ENCODE measurements at places on chromosomes 12 and 14. TPM values are rescaled to one million over a fixed set of nuclear protein-coding genes. Genes with fewer than 3 reads are reported as not detected.

- DNase-seq: no peak
Observed at GRCh38 chr12:123861392-123861791, 99.3 kb downstream of the DNAH10 start.

DNA sequence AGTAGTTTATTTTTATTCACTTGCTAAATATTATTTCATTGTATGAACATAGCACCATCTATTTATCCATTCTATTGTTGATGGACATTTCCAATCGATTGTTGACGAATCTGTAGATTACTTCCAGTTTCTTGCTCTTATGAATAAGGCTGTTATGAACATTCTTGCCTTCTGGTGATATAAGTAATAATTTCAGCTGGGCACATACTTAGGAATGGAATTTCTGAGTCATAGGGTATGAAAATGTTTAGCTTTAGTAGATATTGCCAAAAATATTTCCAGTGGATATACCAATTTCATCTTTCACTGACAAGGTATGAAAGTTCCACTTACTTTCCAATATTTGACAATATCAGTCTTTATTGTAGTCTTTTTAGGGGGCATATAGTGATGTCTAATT lies 468.5 kb downstream of the ETNK1 start:
- DNase-seq: no peak

- DNase-seq: no peak
Observed at GRCh38 chr12:90076851-90077319, 368.2 kb upstream of the ATP2B1 start.

DNA sequence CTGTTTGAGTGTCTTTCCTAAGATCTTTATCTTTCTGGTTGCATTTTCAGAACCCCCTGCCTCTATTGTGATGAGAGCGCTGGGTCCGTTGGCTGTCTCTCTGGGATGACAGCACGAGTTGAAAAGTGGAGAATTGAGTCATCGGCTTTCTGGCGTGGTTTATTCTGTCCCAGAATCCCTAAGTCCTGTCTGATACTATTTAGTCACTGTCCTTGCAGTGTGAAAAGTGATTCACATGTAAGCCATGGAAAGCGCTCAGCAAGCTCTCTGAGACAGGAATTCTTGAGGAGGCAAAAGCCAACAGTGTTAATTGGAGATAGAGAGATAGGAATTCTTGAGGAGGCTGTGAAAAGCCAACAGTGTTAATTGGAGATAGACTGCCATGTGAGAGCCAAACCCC lies 121.7 kb downstream of the CHST11 start:
- DNase-seq: no peak

GRCh38 chr12:196436-196835 lies 17.5 kb downstream of the SLC6A12 start:
- DNase-seq: no peak

The KRT85 gene
- polyA plus RNA-seq: not detected

The ADAM21 gene
- 0.43 TPM for polyA plus RNA-seq

The WNT1 gene
- not detected for polyA plus RNA-seq

The TBX5 gene
- polyA plus RNA-seq: 0.53 TPM

The LGR5 gene
- 9.6 TPM for polyA plus RNA-seq

The HRK gene
- polyA plus RNA-seq: 0.29 TPM

Measured in muscle of back (tissue), 13 donors.